ENCODE measurements at places on chromosomes 13 and 19.
A peak's percentile ranks its signal among the peaks of the same experiment; 100 is the strongest.

DNA sequence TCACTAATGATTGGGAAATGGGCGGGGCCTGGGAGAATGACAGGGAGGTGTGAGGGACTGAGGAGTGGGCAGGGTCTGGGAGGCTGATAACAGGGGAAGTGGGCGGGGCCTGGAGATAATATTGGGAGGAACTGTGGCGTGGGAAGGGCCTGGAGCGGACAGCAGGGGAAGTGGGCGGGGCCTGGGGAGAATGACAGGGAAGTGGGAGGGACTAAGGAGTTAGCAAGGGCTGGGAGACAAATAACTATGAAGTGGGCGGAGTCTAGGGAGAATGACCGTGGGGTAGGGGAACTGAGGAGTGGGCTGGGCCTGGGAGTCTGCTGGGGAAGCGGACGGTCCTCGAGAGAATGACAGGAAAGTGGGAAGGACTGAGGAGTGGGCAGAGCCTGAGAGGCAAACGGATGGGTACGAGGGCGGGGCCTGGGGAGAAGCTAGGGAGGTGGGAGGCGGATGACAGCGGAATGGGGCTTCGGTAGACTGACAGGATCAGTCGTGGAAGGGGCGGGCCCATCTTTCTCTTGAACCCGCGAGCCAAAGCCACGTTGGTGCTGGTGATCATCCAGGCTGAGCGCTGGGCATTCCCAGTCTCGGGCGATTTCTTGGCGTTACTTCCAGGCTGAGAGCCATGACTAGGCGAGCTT, 14.0 kb upstream of the TUBB4A start:
- peak; percentile 78 for DNase-seq

GRCh38 chr13:34046457-34046856, 228.5 kb downstream of the RFC3 start:
- DNase-seq = no peak

DNA sequence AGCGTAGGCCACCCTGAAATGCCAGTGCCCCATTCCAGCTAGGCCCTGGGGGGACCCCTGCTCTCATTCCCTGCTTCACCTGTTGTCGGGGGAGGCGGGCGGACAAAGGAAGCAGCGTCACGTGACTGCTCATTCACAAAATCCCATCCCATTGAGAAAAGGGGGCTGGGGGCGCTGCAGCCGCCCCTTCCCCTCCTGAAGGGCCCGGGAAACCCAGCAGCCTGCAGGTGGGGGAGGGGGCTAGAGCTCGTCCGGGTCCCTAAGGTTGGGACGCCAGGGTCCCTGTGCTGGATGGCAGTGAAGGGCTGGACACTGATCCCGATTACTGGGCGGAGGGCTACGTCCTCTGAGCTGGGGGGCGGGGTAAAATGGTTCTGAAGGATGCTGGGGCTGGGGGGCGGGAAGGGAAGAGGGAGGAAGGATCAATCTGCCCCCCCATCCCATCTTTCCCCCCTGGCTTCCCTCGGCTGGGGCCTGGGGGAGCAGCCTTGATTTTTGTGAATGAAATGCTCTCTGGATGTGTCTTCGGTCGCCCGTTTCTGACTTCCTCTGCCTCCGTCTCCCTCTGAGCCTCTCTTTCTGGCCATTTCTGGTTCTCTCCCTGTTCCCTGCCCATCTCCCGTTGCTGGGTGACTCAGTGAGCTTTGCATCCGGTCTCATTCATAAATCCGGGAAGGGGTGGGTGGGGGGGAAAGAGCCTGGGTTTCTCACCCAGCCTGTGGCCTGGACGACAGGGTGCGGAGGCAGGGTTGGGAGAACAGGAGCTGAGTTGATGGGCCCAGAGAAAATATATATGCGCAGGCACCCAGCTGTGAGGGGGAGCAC, 816 bp downstream of the SPRED3 start:
- DNase-seq = peak; percentile 37

DNA sequence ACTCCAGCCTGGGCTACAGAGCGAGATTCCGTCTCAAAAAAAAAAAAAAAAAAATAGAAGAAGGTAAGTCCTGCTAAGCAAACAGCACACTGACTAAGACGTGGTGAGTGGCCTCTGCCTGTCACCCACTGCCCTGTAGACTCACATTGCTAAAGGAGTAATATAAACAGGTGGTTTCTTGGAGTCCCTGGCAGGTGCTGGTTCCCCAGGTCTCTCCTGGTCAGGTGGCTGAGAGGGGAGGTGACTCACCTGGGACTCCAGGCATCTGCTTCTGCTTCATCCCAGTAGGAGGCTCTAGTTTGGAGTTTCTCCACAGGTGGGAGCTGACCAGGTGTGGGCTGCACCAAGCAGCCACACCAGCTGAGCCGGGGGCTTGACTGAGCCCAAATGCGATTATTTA, at the start of gene OR10H1:
Gene OR10H1 (minus strand): TSS at position 359 of the 400 bp plus-strand sequence. CDS start 7,627 bp downstream, outside the sequence.
- peak; percentile 23 for DNase-seq

DNA sequence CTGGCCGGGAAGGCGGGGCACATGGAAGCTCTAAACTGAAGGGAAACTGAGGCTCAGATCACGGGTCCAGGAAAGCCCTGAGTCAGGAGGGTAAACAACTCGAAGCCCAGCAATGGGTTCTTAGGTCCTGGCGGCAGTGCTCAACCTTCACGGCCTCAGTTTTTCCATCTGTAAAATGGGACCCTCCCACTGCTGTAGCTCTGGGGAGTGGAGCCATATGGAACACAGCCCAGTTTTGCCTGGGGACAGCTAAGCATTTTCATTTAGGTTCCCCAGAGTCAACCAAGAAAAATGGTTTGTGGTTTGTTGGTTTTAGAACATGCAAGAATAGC, 30.4 kb downstream of the CEBPG start:
- no peak for DNase-seq

- DNase-seq = peak; percentile 52
Measured at GRCh38 chr19:19406878-19407632, 1.6 kb downstream of the GATAD2A start.

Measured in foreskin keratinocyte (primary cell).